AML-193 (cell line): ENCODE measurements at places on chromosomes 6 and 20.

GRCh38 chr6:75493400-75494064 lies at the start of gene FILIP1:
TSS of gene FILIP1 (minus strand) at chr6:75493800. CDS start at chr6:75414972, 78,828 bp downstream.
- DNase-seq: no peak

DNA sequence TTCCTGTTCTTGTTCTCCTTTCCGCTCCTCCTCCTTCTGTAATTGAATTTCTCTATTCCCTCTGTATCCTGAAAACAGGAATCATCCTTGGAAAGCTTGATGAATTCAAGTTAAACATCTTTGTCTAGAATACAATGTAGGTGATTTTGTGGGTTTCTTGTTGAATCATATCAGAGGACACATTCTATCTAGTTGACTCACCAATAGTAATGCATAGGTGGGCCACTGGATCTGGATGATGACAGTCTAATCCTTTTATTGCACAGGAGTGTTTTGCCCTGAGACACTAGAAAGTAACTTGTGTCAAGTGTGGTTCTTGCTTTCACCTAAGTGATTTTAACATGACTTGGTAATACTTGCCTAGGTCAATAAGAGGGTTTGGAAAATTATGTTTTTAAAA lies 164.3 kb downstream of the RFPL4B start:
- DNase-seq: no peak

DNA sequence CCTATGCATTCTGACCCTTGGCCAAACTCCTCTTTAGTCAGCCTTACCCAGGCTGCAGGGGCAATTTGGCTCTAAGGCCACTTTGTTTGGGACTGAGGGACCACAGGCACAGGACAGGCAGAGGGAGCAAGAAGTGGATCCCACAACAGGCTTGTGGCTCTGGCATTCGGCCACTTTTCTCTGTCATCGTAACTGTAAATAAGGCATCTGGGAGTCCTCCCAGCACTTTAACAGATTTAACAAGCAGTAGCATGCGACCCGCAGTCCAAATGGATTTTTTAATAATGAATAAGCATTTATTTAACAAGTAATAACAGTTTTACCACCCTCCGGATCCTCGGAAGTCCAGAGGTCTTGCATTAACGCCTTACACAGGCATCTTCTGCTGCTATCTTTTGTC lies 16.1 kb upstream of the CDH22 start:
- no peak for DNase-seq

DNA sequence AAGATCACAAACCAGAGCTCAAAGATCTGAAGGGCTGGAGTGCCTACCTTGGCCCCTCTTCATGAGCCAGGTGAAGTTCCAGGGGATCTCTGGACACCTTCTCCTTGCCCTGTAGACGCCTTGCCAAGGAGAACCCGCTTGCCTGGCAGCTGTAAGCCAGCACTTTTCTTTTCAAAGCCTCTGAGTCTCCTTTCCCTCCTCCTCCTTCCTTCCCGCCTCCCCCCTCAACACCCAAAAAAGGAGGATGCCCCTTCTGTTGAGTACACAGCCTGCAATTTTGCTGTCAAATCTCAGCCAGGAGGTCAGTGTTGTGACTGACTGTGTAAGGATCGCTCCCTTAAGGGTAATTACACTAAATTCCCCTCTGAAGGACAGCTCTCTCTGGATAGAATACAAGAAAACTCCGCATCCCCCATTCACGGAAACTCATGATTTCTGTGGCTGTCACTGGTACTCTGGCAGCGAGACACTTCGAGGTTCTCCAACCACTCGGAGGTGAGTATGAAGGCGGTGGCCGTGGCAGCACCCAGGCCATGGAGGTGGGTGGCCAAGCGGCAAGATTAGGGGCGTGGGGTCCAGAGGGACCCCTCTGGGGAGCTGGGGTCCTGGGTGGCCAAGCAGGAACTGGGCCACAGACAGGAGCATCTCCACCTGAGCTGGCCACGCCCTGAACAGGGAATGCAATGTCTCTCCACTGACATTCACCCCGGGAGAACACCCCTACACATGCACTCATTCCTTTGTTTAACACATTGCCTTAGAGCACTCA lies 23.2 kb upstream of the FOXP4 start:
- no peak for DNase-seq

DNA sequence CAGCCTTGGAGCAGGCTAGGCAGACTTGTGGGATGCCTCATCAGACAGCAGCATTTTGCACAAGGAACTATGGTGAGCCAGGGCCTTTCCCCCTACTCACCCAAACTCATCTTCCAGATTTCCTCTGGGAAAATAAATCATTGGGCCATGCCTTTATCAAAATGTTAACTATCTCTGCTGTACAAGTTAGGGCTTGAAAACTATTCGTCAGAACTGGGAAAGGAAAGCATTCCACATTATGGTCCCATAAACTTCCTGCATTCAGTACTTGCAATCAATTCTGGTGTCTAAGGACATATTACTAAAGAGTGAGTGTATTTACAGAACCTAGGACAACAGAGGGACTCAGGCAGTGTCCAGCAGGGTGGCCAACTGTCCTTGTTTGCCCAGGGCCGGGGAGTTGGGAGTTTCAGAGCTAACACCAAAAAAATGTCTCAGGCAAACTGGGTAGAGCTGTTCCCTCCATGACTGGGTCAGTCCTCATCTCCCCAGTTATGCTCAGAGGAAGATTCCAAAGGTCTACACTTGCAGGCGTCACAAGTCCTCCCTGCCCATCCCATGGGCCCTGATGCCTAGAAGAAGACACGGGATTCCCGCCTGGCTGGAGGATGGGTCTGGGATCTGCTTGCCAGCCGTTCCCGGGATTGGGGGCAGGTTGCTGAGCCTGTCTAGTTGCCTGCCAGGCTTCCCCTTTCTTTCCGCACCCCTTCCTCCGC lies 72.2 kb downstream of the SLC22A3 start:
- DNase-seq: no peak

DNA sequence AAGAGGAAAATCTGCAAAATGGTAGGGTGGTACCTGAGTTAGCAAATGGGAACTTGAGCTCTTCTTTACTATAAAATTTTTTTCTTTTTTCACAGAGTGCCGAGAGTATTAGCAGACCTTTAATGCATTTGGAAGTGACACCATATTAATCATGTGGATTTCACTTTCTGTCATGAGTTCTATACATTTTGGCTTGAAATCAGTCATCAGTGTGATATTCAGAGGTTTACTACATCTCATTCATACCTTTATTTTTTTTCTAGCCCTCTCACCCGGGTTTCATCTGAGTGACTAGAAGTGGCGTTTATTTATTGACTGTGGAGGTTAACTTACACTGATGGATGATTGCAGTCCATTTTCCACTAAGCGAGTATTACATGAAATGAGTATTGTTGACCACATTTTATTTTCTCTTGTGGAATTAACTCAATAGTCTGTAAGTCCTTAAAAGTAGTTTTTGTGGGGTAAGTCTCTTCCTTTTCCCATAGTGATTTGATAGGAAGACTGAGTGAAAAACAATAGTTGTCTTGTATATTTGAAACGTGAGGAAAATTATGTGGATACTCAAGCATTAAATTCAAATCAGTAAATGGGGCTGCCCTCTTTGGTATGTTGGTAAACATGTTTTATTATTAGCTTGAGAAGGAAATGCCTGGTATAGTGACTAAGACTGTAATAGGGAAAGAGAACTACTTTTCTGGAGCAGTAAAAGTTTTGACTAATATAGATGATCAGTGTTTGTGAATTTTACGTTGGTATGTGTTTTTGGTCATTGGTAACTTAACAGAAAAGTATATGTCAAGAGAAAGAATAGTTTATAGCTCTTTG lies 55.5 kb downstream of the JARID2 start:
- DNase-seq: no peak

DNA sequence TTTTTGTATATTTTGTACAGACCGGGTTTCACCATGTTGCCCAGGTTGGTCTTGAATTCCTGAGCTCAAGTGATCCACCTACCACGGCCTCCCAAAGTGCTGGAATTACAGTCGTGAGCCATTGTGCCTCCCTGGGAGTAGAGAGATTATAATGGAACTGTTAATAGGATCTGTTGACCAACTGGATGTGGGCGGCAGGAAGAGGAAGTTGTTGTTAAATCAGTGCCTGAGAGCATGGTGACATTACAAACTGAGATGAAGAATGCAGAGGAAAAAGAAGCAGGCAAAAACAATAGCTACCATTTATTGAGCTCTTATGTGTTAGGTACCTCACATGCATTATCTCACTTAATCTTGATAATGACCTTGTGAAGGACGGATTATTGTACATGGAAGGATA lies 9.2 kb upstream of the L3MBTL3 start:
- DNase-seq: no peak

- no peak for DNase-seq
These were observed 127.5 kb downstream of the SASH1 start for GRCh38 chr6:148470156-148470555.

- DNase-seq: no peak
These were observed 192.6 kb upstream of the CITED2 start for GRCh38 chr6:139567095-139567494.

DNA sequence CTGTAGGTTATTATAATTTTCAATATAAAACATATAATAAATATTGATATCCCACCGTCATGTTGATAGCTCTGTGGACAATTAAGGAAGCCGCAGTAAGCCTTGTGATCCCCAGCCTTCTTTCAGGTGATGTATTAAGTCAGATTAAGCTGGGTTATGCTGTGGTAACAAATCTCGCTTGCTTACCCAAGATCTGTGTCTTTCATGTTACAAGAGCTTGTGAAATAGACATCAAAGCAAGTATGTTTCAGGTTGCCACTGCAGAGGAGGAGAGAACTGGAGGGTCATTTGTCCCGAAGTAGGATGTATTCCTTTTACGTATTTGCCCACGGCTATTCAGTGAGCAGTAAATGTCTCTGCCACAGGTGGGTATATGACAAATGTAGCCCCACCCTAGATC lies 17.8 kb upstream of the BCKDHB start:
- no peak for DNase-seq

DNA sequence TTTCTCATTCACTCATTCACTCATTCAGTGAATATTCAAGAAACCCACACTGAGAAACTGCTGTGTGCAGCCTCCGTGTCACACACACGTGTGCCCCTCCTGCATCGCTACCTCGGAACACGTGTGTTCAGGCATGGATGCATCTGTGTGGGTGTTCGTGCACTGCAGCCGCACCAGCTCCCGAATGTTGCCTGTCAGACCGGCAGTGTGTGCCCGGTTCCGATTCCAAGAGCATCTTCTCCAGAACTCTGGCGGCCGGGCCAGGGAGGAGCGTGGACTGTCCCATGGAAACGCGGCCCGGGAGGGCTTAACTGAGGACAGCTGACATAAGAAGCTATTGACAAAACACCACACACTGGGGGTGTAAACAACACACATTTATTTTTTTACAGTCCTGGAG lies 216.0 kb downstream of the DLL1 start:
- DNase-seq: no peak

DNA sequence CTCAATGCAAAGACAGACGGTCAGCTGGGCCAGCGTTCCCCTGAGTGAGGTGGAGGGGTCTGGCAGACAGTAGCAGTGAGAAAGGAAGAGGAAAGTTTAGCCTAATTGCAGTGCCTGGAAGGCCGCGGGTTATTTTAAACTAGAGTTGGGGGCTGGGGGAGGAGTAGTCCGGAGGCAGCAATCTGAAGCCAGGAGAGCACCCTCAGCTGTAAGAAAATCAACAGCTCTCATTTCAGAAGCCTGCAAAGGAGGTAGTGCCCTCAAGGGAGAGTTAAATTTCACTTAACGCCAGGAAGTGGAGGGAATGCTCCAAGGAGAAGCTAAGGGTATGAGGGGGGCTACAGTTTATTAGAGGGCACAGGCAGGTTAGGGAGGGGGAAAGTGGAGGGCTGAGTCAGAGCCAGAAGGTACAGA lies 26.9 kb downstream of the RING1 start:
- no peak for DNase-seq

- no peak for DNase-seq
These were observed at the start of gene PPP1R18 for GRCh38 chr6:30686009-30686907. TSS of gene PPP1R18 (minus strand) at chr6:30686645. CDS start at chr6:30686018, 627 bp downstream.

DNA sequence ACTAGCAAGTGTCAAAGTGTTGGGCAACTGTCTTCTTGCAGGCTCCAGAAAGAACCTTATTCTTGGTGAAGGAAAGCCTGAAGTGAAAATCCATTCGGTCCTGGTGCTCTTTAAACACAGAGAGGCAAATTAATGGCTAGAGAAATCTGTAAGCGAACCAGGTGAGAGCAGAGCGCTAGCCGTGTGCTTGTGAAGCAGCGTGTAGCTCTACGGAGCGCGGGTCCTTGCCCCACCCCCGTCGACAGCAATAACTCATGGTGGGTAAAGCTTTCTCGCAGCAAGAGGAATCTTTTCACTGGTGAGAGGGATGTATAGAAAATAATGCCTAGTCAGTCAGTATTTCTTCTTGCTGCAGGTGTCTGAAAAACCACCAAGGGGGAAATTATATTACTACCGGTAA lies 37.0 kb upstream of the EMILIN3 start:
- no peak for DNase-seq

DNA sequence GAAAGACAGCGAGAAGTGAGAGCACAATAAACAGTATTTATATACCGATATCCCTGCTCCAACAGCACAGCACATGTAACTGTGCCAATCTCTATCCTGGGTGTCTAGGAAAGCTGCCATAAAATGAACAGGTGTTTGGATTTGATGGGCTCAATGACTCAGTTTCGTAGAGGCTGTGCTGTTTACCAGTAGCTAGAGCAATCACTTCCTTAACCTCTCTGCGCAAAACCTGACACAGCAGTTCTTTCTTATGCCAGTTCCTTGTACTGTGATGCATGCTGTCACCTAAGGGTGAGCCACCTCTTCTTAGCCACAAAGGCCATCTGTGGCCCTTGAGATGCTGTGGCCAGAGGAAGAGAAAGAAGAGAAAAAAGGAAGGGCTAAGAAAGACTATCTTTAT lies 59.3 kb downstream of the SHPRH start:
- no peak for DNase-seq

DNA sequence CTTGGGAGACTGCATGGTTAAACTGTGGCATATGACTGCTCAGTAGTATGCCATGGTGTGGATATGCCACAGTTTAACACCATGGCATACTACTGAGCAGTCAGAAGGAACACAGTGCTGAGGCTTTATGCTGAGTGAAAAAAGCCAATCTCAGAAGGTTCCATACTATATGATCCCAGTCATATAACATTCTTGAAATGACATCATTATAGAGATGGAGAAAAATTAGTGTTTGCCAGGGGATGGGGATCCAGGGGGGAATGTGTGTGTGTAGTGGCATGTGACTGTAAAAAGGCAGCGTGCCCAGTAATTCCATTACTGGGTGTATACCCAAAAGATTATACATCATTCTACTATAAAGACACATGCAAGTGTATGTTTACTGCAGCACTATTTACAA lies 85.8 kb downstream of the FOXF2 start:
- no peak for DNase-seq

- DNase-seq: no peak
These were observed 1.2 kb upstream of the SRC start for GRCh38 chr20:37344506-37345338.

DNA sequence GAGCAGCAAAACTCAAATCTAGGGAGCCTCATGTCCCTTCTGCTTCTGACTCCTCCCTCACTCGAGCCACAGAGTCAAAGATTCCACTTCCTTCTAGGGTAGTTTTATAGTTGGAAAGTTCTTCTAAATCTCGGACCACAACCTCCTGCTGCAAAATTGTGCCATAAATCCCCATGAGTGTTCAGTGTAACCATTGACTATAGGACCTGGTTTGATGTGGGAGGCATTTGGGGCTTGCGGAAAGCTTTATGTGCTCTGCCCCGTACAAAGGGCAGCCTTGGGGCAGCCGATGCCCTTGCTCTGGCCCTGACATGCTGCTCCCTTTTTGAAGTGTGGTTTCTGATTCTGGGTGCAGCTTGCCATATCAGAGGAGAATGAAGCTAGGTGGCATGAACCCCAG lies 43.6 kb upstream of the IER3 start:
- DNase-seq: peak; percentile 87
